ENCODE measurements at places on chromosomes 13 and 19. TPM values are rescaled to one million over a fixed set of nuclear protein-coding genes. Genes with fewer than 3 reads are reported as not detected.

TMEM259 gene
- 156 TPM for total RNA-seq

ZGLP1 gene
- total RNA-seq = 2.0 TPM

PSG2 gene
- not detected for total RNA-seq

DNA sequence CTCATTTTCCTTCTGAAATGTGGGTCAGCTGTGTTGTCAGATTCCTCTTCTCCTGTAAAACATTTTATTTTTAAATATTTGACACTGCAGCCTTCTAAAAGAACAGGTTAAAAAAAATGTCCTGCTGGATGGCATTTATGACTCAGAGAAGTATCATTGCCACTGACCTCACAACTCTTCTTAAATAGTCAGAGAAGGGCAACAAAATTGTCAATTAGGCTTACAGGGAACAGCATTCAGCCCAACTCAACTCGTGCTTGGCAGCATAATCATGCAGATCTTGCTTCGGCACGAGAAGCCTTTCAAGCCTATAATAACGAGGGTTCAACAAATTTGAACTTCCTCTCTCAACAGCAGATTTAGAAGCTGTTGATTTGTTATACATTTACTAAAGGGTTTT is 296.7 kb upstream of the DACH1 start:
- no peaks in the 10 kb centered on the region for H3K27me3 ChIP-seq
- DNase-seq = no peak
- H3K4me1 ChIP-seq = no peaks in the 10 kb centered on the region
- H3K4me3 ChIP-seq = no peak overlapping the region

DNA sequence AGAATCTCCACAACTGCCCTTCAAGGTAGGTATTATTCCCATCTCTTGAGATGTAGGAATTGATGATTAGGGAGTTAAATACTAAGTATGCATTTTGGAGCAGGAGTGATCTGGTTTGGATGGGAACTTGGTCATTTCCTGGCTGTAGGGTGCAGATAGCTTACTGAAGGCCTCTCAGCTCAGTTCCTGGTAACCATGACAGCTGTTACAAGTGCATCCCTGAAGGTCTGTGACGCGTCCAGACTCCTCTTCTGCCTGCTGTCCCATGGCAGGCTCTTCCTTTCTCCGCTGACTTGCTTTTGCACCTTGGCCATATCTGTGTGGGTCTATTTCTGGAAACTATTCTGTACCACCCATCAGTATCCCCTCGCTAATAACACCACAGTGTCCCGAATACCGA is 387.8 kb downstream of the ZNF536 start:
- no peak overlapping the region for H3K27ac ChIP-seq
- no peaks in the 10 kb centered on the region for H3K4me1 ChIP-seq
- H3K27me3 ChIP-seq = no peaks in the 10 kb centered on the region
- no peak overlapping the region for H3K4me3 ChIP-seq
- DNase-seq = peak; percentile 32
